ENCODE measurements at places on chromosomes 11 and 22.

DNA sequence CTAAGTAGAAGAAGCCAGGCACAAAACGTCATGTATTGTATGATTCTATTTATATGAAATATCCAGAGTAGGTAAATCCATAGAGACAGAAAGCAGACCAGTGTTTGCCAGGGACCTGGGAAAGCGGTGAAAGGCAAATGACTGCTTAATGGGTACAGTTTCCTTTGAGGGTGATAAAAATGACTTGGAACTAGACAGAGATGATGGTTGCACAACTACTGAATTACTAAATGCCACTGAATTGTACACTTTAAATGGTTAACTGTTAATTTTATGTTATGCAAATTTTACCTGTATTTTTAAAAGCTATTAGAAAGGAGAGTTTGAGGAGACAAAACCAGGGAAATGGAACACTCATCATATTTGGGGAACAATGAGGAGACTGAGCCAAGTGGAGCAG is 61.8 kb upstream of the USP47 start:
- no peak for DNase-seq

DNA sequence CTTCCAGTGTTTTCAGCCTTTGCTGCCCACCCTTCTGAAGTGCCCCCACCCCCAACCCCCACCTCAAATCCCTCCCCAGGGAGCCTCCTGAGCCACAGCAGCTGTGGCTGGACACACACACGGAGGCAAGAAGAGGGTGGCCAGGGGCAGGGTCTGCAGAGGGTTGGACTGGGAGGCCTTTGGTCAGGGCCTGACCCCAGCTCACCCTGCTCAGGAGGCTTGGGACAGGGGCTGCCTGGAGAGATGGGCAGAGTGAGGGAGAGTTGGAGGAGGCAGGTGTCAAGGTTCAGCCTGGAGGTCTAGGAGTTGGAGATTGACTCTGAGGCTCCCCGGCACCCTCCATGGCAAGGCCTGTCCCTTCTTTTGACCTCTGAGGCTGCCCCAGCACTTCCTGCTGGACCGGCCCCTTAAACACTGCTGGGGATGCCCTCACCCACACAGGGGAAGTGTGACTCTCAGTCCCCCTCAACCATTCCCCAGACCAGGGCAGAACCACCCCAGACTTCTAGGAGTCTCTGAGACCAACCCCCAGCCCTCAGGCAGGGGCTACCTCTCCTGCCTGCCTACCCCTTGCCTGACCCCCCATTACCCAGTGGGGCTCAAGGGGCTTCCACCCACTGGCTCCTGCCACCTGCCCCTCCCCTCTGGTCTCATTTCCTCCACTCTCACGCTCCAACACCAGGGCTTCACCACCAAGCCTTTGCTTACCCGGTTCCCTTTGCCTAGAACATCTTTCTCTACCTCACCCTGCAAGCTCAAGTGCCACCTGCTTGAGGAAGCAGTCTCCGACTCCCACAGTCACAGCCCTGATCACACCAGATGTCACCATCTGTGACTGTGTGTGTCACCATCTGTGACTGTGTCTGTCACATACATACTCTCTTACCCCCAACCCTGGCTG is 8.6 kb downstream of the ARAP1 start:
- no peak for DNase-seq

DNA sequence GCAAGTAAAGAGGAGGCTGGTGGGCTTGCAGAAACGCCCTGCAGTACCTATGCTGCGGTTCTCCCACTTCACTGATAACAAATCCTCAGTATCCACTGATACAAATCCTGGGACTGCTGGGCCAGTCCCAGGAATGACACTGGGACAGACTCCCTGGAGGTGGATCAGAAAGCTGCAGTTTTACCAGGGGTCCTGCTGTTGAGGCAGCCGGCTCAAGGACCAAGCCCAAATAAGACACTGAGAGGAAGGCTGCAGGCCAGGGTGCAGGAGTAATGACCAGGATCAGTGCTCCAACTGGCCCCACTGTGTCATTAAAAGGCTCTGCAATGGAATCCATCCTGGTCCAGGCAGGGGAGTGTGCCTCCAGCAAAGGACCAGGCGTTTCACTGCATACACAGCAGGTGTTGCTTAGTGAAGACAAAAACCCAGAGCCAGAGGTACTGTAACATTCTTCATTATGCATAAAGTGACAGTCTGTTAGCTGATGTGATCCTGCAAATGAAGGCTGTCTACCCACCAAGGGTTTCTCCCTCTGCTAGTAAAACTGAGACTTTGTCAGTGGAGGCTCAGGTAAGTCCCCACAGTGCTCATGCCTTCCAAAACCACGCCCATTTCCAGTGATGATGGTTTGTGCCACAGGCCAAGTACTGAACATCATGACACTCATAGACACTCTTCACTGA is 1.4 kb upstream of the C22orf39 start:
- no peak for DNase-seq

DNA sequence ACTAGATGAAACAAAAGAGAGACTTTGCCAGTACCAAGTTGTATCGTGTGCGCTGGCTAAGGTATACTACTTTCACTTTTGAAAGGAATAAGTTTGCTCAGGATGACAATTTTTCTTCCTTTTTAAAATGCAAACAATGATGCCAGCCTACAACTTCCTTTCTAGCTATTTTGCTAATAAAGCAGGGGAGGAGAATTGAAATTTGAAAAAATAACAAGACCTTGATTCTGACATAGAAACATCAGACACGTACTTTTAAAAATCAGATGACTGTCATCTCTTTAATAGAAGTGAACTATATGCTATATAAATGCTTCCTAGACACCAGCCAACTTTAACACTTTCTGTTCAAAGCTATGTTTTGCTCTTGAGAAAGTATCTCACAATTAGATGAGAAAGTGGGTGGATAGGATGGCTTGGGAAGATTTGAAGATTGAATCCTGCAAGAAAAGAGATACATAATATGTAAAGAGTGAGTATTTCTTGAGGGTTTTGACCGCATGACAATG is 41.7 kb upstream of the BLID start:
- DNase-seq, result no peak

DNA sequence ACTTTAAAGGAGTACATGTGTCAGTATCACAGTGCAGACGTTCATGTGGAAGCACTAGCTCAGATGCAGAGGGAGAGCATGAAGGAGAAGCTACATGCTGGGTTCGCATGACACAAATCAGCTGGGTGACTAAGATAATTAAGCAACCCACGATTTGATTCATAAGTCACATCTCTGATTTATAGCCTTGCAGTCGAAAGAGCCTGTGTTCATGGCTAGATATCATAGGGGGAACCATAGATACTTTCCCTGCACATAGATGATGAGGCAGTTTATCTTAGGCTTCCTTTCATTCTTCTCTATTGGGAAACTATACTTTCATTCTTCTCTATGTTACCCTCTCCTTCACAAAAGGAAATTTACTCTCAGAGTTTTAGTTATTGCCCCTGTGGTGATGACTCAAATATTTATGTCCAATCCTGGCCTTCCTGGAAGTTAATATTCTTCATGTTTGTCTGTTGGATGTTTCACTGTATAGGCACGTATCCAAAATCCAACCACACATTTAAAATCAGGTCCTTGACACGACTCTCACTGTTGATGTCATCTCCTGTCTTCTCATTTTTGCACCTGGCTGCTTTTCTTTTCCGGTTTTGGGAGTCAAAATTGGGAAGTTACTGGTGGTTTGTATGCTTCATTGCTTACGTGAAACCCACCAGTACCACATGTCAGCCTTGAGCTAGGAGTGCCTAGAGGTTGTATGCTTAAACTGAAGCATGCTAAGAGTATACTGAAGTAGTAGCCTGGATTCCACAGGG is 56.3 kb upstream of the SLC5A12 start:
- DNase-seq, result no peak

- no peak for DNase-seq
Observed at GRCh38 chr22:37526376-37526775, 7.2 kb upstream of the CARD10 start.

GRCh38 chr11:235997-236773 is at the start of gene SIRT3:
SIRT3 (minus strand) TSS chr11:236342; CDS start chr11:236328, 14 bp downstream.
- DNase-seq, result peak; percentile 62

DNA sequence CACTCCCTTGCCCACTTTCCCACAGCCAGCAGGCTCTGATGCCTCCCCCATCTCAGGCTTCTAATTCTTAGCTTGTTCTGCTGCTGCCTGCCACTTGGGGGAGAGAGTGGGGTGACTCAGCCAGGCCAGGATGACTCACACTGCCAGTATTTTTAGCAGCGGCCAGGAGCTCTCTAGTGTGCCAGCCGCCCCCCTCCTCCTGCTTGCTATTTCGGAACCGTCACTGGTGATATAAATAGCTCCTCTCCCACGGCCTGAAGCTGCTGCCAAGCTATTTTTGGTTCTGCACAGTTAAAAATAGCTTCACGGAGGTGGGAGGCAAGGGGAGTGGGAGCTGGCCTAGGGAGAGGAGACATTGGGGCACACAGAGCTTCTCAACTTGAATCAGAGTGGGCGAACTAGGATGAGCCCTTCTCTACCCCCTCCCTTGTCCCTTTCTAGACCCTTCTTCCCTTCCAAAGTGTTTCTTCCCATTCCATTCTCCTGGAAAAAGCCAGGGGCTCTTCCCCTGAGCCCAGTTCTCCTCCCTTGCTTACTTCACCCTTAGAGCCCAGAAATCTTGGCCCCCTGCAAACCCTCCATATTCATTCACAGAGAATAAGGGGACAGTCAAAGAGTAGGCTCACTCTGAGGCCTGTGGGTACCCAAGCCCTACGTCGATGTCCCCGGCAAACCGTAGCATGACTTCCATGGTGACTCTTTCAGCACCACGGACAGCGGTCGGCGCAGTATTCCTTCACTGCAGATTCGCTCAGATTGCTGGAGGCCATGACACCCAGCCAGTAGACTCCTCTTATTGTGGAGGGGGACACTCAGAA is 2.5 kb upstream of the NPAS4 start:
- peak; percentile 95 for DNase-seq

DNA sequence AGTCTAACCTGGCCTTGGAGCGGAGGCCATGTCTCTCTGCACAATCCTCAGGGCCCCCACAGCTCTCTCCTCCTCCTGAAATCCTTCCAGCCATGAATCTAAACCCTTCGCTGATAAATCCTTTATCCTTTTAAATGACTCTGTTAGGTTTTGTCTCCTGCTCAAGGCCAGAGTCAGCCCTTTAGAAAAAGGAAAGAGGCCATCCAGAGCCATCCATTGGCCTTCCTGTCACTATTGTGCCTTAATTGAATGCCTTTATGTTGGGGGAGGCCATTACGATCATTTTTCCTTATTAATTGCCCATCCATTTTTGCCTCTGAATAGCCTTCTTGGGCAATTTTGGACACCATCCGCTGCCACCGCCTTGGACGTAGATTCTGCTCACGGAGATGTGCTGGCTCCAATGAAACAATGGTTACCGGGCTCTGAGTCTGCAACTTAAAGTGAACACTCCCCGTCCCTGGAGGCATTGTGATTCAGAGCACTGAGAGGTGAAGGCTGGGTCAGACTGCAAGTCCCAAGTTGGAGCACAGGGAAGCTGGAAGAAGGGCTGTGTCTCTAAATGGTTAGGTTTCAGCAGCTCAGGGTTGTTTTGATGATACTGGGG is 213.0 kb upstream of the E2F8 start:
- DNase-seq, result no peak

GRCh38 chr11:119474682-119475596 is 52.0 kb upstream of the THY1 start:
- DNase-seq, result peak; percentile 54

DNA sequence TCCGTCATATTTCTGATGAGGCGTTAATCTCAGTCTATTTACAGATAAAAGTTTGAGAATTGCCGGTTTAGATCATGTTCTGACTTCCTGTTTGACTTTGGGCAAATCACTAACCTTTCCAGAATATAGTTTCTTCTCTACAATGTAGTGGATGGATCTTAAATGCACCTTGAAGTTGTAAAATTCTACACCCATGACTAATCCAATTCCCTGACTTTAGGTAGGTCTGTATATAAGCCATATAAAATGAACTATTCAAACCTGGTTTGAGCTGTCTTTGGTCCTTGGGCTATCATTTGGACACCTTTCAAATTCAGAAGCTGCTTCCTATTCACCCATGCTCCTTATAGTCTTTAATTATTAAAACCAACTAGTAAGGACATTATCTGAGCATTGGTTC is 52.2 kb upstream of the BLID start:
- DNase-seq, result no peak

All from NCI-H446 treated with DMSO at 0.1 percent for 48 hours (cell line).